ENCODE measurements at places on chromosomes 11 and 22. TPM values are rescaled to one million over a fixed set of nuclear protein-coding genes. Genes with fewer than 3 reads are reported as not detected.

DNA sequence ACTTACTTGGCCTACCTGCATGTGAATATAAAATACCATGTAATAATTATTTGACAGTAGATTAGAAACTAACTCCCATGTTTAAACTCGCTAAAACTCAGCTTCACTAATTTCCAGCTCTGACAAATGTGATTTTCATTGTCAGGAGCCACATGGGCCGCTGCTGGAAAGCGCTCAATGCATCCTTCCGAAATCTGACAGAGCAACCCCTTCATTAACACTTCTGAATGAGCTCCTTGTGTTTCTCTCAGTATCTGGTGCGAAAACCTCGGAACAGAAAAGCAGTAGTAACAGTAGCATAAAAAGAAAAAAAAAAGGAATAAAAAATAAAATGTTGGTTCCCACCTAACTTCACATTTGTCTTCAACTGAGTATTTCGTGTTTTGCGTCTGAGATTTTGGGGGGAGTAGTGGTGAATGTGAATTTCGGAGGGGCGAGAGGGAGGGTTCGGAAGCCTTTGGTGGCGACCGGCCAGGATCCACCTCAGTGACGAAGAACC, 710 bp downstream of the MTCH2 start:
- DNase-seq = no peak

- no peak for DNase-seq
Measured at GRCh38 chr11:61069427-61069826, 32.9 kb upstream of the CD5 start.

CTTN gene
- total RNA-seq = 87.0 TPM

- DNase-seq = peak; percentile 43
Measured at GRCh38 chr11:114148013-114148382, 88.5 kb downstream of the ZBTB16 start.

- DNase-seq = no peak
Measured at GRCh38 chr22:23306926-23307325, 126.6 kb downstream of the BCR start.

DNA sequence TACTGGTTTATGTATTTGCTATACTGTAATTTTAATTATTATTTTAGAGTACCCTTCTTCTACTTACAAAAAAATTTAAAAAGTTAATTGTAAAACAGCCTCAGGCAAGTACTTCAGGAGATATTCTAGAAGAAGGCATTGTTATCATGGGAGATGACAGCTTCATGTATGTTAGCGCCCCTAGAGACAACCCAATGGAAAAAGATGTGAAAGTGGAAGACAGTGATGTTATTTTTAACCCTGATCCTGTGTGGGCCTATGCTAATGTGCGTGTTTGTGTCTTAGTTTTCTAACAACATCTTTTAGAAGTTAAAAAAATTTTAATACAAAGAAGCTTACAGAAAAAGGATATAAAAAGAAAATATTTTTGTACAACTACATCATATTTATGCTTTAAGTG, 205.0 kb downstream of the FAM76B start:
- DNase-seq = no peak

GAL3ST1 gene
- not detected for total RNA-seq

SCGB1C1 gene
- not detected for total RNA-seq

- no peak for DNase-seq
Measured at GRCh38 chr11:45319077-45319476, 32.9 kb upstream of the SYT13 start.

FGF4 gene
- not detected for total RNA-seq

- DNase-seq = no peak
Measured at GRCh38 chr22:21075516-21076138, 29.9 kb downstream of the LRRC74B start.

MTMR3 gene
- total RNA-seq = 30.7 TPM

DNA sequence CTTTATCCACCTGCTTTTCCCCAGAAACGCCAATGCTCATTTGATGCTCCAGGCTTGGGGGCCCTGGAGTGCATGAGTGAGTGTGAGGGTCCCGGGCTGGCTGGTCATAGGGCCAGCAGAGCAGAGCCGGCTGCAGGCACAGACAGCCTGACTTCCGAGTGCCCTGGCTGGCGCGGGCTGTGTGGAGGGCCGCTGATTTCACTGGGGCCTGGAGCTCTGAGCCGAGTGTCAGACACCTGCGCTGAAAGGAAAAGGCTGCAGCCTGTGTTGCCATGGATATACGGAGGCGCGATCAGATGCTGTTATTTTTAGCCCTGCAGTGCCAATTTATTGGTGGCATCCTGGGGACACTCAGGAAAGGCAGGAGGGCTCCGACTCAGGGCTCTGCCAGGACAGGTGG, 87.6 kb downstream of the ST3GAL4 start:
- peak; percentile 49 for DNase-seq

ZC3H7B gene
- 42.9 TPM for total RNA-seq

RIMBP3B gene
- not detected for total RNA-seq

KCNQ1 gene
- 46.8 TPM for total RNA-seq

DNA sequence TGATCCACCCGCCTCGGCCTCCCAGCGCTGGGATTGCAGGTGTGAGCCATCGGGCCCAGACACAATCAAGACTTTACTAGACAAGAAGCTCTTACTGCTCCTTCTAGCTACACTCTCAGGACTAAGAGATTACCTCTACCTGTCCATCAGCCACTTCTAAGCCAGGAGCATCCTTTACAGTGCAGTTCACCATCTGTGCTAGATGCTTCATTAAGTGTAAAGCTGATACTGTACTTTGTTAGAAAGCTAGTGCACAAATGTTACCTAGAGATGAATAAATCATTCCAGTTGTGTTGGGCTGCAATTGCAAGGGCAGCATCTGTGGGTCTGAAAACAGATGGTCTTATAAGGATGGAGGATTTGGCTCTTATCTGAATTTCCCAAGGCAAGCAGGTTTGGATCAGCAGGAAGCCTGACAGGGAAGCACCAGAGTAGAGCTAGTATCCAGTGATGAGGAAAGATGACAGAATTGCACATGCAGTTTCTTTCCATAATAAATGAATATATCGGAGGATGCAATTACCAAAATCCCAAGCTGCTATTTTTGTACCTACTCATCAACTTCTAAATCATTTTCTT, 58.3 kb downstream of the FAM168A start:
- DNase-seq = no peak

DNA sequence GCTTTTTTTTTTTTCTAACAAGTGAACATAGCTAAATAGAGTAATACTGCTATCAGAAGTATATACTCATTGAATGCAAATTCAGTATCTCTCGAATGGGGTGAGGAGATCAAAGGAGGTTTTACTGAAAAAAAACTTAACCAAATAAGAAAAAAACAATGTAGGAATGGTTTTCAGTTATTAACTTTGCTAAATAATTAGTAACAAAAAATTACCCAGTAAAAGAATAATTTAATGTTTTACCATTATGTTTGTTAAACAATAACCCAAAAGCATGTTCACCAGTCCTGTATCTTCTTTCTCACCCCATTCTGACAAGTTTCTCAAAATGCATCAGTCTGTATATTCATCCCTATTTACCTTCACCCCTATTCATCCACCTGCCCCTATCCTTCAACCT, 22.6 kb upstream of the CTSC start:
- no peak for DNase-seq

DNA sequence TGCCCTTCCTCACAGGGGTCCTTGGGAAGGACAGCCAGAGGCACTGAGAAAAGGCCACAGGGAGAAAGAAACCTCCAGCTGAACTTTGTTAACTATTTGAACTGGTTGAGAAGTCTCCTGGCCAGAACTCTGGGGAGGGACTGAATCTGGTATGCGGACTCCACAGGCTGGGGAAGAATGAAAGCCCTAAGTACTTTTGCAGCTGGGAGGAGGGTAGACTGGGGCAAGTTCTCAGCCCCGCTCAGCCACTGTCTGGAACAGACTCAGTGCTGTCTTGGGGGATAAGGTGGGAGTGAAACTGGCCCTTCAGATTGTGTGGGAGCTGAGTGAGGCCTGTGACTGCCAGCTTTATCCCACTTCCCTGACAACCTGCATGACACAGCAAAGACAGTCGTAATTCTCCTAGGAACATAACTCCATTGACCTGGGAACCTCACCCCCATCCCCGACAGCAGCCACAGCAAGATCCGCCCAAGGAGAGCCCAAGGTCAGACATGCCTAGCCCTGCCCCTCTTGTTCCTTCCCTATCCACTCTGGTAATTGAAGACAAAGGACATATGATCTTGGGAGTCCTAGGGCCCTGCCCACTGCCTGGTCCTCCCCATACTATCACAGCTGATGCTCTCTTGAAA, 475.1 kb upstream of the CNTN5 start:
- no peak for DNase-seq
